ENCODE measurements at places on chromosomes 12 and 14. TPM values are rescaled to one million over a fixed set of nuclear protein-coding genes. Genes with fewer than 3 reads are reported as not detected.

The OLR1 gene
- not detected for total RNA-seq

The ZNF384 gene
- total RNA-seq: 27.2 TPM

The PTGER2 gene
- total RNA-seq: not detected

The TOGARAM1 gene
- total RNA-seq: 6.1 TPM

The ACOT6 gene
- total RNA-seq: not detected

The KRT85 gene
- total RNA-seq: not detected

The GSC gene
- total RNA-seq: not detected

The TAMALIN gene
- total RNA-seq: 47.4 TPM

The ANKRD9 gene
- total RNA-seq: 29.8 TPM

The C14orf39 gene
- total RNA-seq: not detected

The EFCAB11 gene
- total RNA-seq: 4.1 TPM

The MANSC1 gene
- total RNA-seq: 31.1 TPM

The NTS gene
- not detected for total RNA-seq

The DPY19L2 gene
- 1.5 TPM for total RNA-seq

The PAPOLA gene
- 72.9 TPM for total RNA-seq

The HRK gene
- total RNA-seq: not detected

The RNF212B gene
- not detected for total RNA-seq

The SDS gene
- total RNA-seq: not detected

The C12orf54 gene
- not detected for total RNA-seq

The C12orf56 gene
- not detected for total RNA-seq

The AQP2 gene
- total RNA-seq: not detected

The EEA1 gene
- 16.2 TPM for total RNA-seq

The GUCY2C gene
- total RNA-seq: not detected

The MUCL1 gene
- not detected for total RNA-seq

The SYCP3 gene
- not detected for total RNA-seq

The FOXA1 gene
- total RNA-seq: 0.39 TPM

The TAS2R46 gene
- 0.73 TPM for total RNA-seq

The GALNT6 gene
- total RNA-seq: 64.8 TPM

The SIX4 gene
- 1.00 TPM for total RNA-seq

The ENDOU gene
- not detected for total RNA-seq

The KRT78 gene
- total RNA-seq: not detected

The TULP3 gene
- total RNA-seq: 22.4 TPM

The GAS2L3 gene
- 25.6 TPM for total RNA-seq

The NANOG gene
- not detected for total RNA-seq

The ANKRD33 gene
- total RNA-seq: not detected

The TMEM117 gene
- total RNA-seq: 2.7 TPM

The LRTM2 gene
- total RNA-seq: not detected

The IGF1 gene
- total RNA-seq: 0.69 TPM

The LRP1-AS gene
- total RNA-seq: not detected

The ABCD2 gene
- total RNA-seq: not detected

The NFATC4 gene
- 9.0 TPM for total RNA-seq

The OTUB2 gene
- 2.6 TPM for total RNA-seq

The LRRC10 gene
- not detected for total RNA-seq

The RARG gene
- total RNA-seq: 84.3 TPM

The CCDC91 gene
- total RNA-seq: 7.0 TPM

The CLECL1 gene
- not detected for total RNA-seq
